ENCODE measurements at places on chromosomes 7 and 10.
A peak's percentile ranks its signal among the peaks of the same experiment; 100 is the strongest.

DNA sequence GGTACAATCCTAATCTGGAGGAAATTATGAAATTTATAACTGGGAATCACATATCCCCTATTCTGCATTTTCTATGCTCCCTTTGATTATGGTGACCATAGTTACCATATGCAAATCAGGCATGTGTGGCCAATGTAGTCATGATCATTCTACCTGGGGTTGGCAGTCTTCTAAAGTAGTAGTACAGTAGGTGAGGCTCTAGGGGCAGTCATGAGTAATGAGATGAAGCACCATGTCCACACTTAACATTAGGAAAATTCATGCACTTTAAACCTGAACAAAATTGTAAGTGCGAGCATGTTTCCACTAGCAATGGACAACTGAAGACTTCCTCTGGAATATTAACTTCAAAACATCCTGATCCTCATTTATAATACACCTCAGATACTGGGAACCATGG, 545.9 kb downstream of the SUGCT start:
- no peak for DNase-seq

GRCh38 chr7:128453836-128454804, 1.6 kb upstream of the HILPDA start:
- DNase-seq: no peak

DNA sequence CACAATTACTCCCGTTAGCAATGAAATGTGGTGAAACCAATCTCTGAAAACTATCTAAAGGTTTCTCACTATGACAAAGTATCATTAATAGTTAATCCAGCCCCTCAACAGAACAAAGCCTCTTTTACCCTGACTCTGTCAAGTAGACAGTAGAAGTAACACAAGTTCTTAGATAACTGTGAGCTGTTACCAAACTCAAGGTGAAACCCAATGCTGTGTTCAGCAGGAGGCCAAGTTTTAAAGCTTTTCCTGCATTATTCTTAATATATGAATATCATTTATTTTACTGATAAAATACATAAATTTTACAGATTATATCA, 109.1 kb downstream of the SRPK2 start:
- no peak for DNase-seq

GRCh38 chr7:28507525-28508282, 95.4 kb downstream of the CREB5 start:
- no peak for DNase-seq

GRCh38 chr7:151735186-151735850, 141.6 kb downstream of the PRKAG2 start:
- DNase-seq: no peak

DNA sequence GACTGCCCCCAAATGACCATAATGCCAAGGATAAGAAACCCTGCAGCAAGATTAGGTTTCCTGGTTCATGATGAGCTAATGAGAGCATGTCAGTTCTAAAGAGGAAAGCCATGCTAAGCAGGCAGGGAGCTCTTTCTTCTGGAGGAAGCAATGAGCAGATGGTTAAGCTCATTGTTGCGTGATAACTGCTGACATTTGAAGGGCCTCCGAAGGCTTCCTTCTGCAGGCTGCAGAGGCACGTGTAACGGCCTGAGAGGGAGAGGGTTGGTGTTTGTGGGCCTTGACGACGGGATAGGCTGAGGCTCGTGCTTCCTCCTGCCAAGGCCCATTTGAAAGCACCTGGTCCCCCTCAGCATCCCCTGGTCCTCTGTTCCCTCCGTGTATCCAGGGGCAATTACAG, 63.5 kb upstream of the BTBD16 start:
- DNase-seq: no peak

DNA sequence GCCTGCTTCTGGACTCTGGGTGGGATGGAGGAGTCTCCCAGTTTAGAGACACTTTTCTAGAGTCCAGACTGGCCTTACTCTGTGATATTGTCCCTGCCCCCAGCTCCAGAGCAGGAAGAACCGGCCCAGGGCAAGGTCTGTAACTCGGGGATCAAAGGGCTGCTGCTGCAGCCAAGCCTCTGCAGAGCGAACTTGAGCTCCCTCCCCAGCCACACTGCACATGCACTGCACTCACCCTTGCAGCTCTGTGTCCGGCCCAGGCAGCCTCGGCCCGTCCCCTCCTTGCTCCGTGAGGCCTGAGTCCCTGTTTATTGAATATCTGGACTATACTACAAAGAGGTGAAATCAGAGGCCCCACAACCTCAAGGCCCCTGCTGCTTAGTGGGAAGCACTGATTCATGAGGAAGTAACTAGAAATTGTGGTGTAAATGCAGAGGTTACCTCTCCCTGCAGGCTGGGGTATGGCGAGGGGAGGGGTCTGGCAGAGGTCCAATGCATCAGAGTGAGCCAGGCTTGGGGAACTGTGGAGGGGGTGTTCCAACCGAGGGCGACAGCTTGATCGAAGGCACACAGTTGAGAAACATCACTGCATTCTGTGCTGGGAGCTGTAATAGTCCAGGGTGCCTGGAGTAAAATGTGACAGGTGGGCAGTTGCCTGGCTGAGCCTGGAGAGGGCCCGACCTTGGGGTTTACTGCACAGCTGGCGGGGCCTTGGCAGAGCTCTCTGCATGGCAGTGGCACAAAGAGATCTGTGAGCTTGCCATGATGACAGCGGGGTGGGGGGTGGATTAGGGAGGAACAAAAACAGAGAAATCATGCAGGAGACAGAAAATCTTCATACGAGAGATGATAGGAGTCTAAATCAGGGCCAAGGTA, 49.1 kb downstream of the AOC1 start:
- no peak for DNase-seq

DNA sequence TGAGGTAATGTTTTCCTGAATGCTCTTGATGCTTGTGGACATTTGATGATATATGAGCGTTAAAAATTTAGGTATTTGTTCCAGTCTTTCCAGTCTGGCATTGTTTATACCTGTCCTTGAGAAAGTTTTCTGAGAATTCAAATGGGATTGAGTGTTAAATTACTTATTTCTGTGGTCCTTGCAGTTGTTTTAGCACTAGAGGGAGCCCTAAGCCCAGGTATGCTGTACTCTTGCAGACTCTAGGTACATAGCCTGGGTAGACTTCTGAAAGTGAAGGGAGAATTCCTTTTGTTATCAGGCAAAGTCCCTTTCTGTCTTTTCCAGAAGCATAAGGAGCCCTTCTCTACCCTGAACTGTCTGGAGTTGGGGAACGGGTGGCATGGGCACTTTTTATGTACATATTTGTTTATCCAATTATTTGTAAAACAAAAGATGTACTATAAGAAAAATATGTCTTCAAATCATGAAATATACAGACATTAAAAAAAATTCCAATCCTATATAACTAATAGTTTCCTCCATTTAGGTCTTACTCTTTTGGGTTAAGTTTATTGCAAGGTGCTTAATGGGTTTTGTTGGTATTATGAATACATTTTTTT, 262.1 kb downstream of the ATRNL1 start:
- peak; percentile 33 for DNase-seq

GRCh38 chr10:3485057-3485686, 299.8 kb downstream of the KLF6 start:
- DNase-seq: no peak

DNA sequence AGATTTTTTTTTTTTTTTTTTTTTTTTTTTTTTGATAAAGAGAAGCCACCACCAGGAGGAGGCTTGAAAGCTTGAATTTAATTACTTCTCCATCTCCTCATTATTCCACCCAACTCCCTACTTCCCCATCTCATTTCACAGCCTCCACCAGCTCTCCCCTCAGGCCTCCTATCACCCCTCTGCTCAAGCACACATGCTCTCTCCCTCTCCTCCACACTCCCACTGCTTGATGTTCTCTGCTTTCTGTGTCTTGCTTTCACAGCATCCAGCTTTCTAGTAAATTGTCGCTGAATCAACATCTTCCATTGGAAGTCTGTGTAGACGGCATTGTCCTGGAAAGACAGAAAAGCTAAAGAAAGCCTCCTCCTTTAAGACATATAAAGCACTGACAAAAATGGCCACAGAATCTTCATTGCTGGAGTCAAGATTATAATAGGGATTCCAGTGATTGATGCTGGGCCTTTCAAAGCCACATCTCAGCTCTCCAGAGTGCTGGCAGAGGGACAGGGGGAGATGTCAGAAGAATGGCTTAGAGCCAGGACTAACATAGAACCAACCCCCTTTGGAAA, 58.3 kb downstream of the DOCK4 start:
- no peak for DNase-seq

GRCh38 chr7:152849128-152849527, 89.6 kb downstream of the ACTR3B start:
- no peak for DNase-seq

- no peak for DNase-seq
Observed at GRCh38 chr10:76665029-76665428, 972.6 kb downstream of the KCNMA1 start.

DNA sequence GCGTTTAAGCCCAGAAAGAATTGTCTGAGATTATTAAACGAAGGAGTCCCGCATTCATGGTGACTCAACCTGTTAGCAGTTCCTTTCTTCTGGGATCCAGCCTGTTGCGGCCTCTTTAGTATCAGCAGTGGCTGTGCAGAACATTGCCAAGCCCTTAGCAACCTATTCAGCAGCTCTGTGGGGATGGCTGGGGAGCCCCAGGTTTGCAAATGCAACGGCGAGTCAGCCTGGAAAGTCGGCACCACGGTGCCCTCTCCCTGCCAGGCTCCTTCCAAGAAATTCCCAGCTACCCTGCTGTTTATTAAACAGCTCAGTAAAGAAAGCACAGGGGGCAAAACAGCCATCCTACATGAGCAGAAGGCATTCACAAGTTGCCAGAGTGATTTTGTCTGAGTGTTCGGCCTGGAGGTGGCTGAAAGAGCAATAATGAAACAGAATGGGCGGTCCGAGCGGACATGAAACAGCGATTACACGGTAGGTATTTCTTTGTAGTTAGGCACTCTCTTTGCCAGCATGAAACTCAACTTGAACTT, 198.3 kb downstream of the BAMBI start:
- DNase-seq: no peak

- DNase-seq: no peak
Observed at GRCh38 chr10:12471135-12471534, 121.8 kb downstream of the CAMK1D start.

GRCh38 chr7:28083998-28084985, 96.3 kb downstream of the JAZF1 start:
- DNase-seq: no peak

DNA sequence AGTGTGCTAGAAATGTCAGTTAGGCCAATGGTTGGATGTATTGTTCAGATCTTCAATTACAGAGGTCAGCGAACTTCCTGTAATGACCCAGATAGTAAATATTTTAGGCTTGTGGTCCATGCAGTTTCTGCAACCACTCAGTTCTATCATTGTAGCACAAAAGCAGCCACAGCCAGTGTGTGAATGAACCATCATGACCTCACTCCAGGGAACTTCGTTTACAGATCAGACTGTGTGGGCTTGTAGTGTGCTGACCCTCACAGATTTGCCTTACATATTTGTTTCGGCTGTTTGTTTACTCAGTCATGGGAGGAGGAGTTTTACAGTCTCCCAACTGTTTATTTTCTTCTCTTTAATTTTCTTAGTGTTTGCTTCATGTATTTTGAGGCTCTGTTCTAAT, 55.4 kb downstream of the LANCL2 start:
- no peak for DNase-seq

DNA sequence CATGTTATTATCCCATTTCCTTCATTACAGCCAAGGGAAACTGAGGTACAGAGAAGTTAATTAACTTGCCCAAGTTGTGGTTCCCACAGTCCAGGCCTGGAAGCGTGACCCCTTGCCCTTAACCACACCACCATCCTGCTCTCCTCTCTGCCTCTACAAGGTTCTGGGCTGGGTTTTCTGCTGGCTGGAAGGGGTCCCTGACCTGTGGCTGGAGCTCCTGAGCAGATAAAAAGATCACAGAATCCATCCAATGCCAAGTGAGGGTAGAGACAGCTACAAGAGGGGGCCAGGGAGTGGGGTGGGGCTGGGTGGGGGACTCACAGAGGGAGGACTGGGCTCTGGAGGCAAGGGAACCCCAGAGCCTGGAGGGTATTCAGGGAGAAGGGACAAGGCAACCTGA, 9.7 kb downstream of the ASB10 start:
- no peak for DNase-seq

DNA sequence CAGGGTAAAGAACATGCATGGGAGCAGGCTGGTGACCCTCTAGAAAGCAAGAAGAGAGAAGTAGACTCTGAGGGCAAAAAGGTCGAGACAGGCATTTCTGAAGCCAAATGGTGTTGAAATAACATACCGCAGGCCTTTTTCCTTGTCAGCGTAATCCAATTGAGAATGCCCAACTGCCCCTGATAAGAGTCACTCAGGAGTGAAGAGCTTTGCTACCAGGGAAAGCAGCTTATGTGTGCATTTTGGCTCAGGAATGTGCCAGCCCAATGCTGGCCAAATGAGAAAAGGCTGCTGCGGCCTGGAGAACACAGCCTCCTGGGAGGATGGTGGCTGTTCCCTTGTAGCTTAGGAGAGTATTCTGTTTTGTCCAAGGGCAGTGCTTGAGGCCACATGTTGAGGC, 61.4 kb upstream of the NFKB2 start:
- DNase-seq: no peak

DNA sequence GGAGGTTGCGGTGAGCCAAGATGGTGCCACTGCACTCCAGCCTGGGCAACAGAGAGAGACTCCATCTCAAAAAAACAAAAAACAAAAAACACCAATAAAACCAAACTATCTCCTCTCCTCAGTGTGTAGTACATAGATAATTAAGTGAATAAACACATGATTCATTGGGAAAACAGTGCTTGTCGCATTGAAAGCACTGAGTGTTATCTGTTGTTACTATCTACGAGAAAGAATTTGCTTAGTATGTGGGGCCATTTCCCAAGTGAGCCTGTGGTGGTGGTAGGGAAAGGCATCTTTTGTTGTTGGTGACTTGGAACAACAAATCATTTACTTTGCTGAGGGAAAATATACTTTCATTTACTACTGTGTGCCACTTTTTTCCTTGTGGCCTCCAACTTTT, 42.6 kb downstream of the RSBN1L start:
- DNase-seq: no peak

- DNase-seq: peak; percentile 6
Observed at GRCh38 chr10:102492983-102493382, 9.5 kb downstream of the ACTR1A start.

GRCh38 chr7:26784118-26784517, 80.3 kb downstream of the SKAP2 start:
- no peak for DNase-seq

DNA sequence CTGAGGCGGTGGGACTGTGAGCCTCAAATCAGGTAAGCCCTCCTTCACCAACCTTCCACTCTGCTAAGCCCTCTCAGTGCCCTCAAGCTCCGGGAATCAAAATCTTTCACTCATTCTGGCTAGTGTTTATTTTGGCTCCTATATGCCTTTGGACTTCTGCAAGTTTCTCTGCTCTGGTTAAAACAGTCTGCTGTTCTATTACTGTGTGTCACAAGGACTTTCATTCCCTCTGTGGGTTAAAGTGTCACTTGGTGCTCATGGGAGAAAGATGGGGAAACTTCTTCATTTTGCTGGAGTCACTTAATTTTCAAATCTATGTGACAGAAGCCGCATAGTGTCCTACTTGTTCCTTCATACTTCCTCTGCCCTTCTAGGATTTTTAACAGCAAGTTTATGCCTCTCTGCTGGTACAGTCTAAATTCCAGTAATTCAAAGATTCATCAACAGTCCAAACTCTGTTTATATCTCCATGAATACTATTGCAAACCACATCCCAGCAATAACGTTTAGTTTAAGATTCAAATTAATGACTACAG, 61.3 kb downstream of the CD36 start:
- no peak for DNase-seq

GRCh38 chr7:65872776-65873581, at the start of gene VKORC1L1:
VKORC1L1 (plus strand) TSS chr7:65873074; CDS start chr7:65873372, 298 bp downstream.
- DNase-seq: peak; percentile 65
